Progenitor cell of endocrine pancreas (in vitro differentiated cells): ENCODE measurements at places on chromosomes 2 and 18.

DNA sequence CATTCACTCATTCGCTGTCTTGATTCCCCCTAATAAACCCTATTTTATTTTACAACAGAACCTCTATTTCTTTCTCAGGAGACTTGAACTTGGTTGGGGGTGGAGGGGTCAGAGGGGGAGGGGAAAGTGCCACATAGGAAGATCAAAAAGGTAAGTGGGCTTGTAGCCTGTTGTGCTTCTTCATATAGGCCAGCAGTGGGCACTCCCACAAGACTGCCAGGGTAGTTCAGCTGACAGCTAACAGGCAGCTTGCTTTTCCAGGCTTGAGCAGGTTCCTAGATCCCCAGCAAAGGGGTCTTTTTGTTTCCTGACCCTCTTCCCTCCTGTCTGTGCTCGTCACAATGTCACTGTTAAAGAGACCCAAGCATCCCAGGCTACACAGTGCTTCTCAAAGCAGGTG is 829 bp upstream of the KIAA2012 start:
- DNase-seq: no peak

- no peak for DNase-seq
Observed at GRCh38 chr2:31998731-31999383, 12.0 kb downstream of the MEMO1 start.

GRCh38 chr2:27714053-27714452 is 50.4 kb downstream of the SLC4A1AP start:
- no peak for DNase-seq

DNA sequence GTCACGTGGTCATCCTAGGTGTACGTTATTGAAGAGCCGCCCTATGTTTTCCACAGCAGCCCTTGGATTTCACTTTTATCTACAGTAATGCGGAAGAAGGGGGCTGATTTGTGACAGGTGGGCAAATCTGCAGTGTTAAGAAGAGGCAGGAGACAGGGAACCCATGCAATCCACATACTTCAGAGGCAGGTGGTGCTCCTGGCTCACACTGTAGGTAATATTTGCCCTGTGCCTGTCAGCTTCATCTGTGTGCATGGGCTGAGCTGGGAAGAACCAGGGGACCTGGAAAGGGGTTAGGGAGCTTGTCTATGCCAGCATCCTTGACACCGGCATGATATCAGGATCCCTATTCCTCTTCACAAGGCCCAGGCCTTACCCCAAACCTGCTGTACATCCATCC is 183.9 kb downstream of the SH3RF3 start:
- no peak for DNase-seq

GRCh38 chr18:2848247-2849246 is 1.7 kb downstream of the EMILIN2 start:
- no peak for DNase-seq

- no peak for DNase-seq
Observed at GRCh38 chr18:52208646-52209045, 131.4 kb upstream of the DCC start.

DNA sequence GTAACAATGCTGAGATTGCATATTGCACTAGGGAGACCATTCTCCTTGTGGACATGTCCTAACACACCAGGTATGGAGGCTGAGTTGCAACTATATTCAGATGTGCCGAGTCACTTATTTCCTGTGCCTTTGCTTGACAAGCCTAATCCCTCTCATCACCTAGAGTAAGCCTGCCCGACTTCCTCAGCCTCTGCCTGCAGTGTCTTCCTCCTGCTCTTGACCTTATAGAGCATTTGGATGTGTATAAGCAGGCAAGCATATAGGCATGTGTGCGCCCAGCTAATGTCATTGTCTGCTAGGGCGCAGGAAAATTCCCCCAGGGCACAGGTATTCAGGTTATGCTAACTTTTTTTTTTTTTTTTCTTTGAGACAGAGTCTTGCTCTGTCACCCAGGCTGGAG is 316.9 kb downstream of the CDH2 start:
- DNase-seq: no peak

GRCh38 chr2:195659982-195660890 is 3.2 kb downstream of the SLC39A10 start:
- peak; percentile 43 for DNase-seq

GRCh38 chr2:137951586-137951985 is 12.7 kb upstream of the HNMT start:
- no peak for DNase-seq

DNA sequence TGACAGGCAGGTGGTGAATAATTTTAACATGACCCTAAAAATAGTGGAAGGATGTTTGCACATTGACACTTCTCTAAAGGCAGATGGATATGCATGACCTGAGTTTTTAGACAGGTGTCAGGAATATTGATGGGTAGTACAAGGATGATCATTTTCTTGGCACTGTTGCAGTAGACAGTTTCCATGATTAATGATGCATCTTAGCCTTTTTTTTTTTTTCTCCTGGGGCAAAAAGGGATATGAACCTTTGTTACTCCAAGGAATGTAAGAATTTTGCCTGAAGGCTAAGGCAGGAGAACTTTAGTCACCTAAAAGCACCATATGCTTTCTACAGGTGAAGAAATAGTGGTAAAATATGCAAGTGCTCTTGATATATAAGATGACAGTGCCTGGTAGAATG is 136.3 kb upstream of the CAVIN2 start:
- DNase-seq: no peak

DNA sequence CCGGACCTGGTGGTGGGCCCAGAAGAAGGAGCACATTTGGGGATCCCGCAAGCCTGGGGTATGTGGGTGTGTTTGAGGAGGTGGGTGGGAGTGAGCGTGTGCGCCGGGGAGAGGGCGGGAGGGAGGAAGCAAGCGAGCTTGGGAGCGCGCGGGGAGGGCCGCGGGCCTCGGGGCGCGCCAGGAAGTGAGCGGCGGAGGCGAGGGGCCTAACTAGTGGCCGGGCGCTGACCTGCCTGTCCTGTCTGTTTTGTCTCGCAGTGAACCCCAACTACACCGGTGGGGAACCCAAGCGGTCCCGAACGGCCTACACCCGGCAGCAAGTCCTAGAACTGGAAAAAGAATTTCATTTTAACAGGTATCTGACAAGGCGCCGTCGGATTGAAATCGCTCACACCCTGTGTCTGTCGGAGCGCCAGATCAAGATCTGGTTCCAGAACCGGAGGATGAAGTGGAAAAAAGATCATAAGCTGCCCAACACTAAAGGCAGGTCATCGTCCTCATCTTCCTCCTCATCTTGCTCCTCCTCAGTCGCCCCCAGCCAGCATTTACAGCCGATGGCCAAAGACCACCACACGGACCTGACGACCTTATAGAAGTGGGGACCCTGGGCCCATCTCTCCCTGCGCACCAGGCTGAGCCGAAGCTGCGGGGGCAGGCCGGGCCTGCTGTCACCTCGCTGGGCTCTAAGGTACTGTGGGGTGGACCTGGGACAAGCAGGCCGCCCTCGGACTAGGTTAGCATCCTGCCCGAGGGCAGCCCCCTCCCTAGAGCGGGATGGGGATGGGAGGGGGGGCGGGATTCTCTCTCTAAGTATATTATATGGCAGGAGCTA is 1.2 kb downstream of the HOXD4 start:
- no peak for DNase-seq

DNA sequence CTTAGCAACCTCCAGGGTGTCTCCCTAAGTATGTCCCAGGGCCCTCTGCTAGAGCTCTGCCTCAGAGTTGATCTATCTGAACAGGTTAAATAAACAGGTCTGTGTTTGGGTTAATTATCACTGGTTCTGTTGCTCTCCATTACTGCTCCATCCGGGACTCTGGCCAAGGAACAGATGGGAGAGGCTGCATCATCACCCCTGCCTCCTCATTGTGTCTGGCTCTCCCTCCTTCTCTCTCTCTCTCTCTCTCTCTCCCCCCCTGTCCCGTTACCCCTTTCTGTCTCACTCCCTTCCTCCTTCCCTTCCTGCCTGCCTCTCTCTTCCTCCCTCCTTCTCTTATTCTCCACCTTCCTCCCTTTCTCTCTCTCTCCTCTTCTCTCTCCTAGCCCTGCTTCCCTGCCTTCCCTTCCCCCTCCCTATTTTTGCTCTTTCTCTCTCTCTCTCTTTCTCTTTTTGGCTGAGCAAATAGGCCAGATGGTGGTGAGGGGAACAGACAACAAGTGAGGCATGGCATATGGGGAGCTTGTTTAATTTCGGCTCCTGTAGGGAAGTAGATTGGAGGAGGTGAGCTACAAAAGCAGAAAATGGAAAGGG is 62.1 kb downstream of the SETBP1 start:
- no peak for DNase-seq

DNA sequence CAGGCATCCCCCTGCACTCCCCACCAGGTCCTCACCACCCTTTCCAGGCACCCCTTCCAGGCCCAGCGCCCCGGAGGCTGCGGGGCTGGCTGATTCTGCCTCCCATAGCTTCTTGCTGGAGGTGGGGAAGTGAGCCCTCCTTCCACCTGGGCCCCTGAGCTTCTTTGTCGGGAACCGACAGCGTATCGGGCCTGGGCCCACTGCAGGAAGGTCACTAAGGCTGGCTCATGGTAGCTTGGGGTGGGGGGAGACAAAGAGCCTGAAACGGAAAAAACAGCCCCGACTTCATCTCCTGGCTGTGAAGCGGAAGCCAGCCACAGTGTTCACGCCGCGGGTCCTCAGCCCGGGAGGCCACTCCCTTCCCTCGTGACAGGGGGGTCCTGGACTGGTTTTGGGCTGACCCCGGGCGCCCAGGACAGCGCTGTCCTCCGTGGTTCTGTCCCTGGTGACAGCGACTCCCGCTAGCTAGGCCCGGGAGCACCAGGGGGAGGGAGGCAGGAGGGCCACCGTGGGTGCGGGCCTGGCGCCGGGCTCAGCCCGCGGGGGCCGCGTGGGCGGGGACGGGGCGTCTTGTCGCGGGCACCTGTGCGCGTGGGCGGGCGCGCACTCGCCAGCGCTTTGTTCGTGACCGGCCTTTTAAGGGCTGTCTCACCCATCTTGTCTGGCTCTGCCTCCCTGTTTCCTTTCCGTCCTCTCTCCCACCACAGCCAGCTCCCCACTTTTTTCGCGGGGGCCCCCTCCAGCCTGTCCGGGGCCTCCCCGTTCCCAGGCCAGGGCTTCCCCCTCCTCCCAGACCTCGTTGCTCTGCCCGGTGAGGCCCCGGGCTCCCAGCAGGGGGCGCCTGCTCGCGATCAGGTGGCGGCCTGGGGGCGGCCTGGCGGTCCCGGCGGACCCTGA is 64.9 kb downstream of the DNMT3A start:
- DNase-seq: peak; percentile 66

GRCh38 chr2:206083602-206084438 is 2.2 kb downstream of the INO80D start:
- no peak for DNase-seq

DNA sequence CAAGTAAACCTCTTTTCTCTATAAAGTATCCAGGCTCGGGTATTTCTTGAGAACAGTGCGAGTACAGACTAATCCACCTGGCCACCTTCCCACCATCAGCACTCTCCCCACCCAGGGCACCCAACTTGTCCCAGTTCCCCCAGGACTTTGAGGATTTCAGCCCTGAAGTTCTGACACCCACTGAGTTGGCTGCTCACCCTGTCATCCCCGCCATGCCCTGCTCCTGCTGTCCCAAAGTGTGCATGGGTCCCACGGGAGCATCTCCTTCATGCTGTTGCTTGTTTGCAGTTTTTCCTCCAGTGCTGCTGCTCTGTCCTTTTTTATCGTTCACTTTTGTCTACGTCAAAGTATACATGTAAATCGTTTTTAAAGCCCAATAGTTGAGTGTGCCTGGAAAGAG is 273.9 kb downstream of the PHLPP1 start:
- no peak for DNase-seq

DNA sequence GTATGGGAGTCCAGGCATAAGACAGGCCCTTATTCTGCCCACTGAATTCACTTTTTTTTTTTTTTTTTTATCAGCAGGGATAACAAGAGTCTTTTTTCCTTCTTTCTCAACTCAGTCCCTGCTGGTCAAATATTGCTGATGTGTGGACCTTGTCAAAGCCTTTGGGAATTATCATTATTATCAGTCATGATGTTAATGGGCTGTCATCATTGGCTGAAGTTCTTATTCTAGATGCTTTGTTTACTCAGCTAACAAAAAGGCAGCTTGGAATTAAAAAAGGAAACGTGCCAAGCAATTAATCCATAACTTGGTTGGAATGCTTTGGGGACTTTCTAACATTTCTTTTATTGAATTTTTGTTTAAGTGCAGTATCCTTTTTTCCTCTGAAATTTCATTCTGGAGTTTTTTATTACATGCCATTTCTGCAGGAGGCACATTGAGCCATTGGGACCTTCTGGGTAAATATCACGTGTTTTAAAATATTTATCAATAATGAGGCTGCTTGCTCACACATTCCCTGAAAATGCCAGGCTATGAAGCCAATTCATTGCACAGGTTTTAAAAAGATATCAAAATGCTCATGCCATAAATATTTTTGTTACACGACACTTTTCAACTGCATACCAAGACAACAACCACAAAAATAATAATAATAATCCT is 246.3 kb downstream of the TXNL1 start:
- no peak for DNase-seq

DNA sequence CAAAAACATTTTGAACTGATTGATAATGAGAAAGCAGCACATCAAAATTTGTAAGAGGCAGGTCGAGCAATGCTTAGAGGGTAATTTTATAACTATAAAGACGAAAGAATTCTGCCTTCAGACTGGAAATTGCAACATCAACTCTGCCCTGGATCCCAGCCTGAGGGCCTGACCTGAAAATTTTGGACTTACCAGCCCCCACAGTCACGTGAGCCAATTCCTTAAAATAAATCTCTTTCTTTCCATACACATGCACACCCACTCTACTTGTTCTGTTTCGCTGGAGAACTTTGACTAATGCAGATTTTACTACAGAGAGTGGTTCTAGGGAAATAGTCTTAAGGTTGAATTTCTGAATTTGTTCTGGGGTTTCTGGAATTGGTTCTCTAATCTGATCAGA is 14.6 kb upstream of the ACOXL start:
- no peak for DNase-seq

GRCh38 chr2:204282525-204282924 is 262.8 kb upstream of the PARD3B start:
- DNase-seq: no peak

DNA sequence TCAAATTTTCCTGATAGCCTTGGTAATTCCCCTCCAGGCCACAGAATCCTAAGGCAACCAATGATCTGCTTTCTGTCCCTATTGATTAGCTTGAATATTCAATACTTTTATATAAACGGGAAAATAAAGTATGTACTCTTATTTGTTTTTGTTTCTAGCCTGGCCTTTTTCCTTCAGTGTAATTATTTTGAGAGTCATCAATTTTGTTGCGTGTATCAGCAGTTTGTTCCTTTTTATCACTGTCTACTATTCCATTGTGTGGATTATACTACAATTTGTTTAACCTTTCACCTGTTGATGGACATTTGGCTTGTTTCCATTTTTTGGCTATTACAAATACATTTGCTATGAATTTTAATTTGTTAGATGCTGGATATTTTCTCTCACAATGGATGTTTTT is 39.2 kb upstream of the LRRC30 start:
- DNase-seq: no peak
